CD4-positive, alpha-beta T cell treated with Interleukin-4 for 1 hour (primary cell): ENCODE measurements at places on chromosomes 2 and 18.
A peak's percentile ranks its signal among the peaks of the same experiment; 100 is the strongest.

DNA sequence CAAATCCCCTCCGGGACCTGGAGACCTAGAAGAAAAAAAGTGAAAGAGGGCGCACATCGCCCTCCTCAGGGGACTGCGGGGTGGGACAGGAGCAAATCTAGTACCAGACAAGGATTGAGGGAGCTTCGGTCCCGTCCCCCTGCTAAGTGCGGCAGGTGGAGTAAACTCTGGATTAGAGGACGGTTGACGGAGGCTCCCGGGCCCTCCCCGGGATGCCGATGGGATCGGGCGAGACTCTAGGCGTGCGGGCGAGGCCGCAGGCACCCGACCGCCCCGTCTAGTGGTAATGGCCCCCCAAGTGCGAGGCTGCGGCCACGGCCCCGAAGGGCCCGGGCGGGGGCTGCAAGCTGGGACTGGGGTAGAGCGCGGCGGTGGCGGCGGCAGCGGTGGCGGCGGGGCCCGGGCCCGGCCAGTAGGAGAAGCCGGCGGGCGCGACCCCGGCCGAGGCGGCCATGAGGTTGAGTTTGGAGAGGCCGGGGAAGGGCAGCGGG, 3.5 kb downstream of the FEV start:
- DNase-seq = no peak

DNA sequence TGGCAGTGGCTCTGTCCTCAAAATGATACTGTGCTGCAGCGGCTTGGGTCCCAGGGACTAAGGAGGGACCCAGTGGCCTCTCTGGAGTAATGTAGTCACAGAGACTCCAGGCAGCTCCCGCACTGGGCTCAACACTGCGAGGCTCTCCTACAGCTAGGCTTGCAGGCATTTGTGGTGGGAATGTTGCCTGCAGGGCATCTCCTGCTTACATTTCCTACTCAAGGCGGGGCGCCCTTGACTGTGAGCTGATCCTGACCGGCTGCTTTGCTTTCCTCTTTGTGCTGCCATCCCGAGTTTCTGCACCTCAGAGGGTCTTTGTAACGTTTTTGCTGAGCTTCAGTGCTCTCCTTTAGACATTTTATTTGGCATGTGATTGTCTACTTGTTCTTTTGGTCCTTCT, 177.4 kb upstream of the FN1 start:
- no peak for DNase-seq

DNA sequence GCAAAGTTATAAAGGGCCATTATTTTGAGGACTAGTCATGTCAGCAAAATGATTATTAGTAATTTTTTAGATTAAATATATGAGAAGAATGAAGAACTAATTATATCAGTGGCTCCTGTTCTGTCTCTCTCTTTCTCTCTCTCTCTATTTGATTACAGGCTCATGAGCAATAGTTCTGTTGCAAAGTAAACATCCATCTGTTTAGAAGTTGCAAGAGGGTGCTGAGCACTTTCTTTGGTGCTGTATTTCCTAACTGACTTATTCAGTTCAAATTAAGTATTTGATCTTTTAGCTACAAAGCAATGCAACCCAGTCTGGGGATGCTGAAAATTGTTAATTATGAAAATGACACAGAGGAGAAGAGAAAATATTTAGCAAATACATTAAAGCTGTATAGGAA, 408.1 kb upstream of the UBE2E3 start:
- no peak for DNase-seq

DNA sequence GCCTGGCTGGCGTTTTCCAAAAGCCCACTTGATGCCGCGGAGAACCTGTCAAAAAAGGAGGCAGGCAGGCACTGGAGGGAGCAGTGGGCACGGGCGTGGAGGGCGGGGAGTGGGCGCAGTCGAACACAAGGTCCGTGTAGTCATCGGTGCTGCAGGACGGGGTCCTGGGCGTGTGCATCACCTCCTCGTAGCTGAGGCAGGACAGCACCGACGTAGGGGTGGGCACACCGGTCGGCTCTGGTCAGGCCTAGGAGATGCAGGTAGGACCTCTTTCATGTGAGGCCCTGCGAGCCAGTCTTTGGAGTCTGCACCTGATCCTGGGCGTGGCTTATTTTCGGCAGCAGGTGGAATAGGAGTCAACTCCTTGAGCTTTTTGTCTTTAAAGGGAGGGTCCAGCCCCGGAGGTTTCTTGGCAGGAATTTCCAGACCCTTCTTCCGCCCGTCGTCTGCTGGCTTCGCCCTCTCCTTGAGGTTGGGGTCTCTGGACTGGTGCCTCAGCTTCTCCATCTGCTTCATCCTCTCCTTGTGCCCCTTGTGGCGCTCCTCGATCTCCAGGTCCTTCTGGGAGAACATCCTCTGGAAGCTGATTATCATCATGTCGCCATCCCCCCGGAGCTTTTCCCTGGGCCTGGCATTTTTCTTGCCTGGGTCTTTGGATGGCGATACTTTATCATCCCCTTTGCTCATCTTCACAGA, 892.5 kb upstream of the LRRTM1 start:
- no peak for DNase-seq

DNA sequence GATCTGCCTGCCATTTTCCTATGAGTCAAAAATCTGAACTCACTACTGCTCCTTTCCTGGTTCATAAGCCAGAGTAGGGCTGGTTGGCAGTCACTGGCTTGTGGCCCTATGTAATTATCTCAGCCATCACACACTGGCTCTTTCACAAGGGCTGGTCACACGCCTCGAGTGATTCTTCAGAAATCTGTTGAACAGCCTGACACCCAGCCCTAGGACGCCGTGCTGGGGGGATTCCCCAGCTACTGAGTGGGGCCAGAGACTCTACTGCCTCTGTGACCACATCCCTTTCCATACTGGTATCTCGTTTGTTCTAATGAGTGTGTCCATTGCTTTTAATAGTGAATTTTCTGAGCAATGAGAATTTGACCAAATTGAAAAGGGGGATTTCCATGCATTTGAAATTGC, 45.8 kb upstream of the RBM44 start:
- peak; percentile 62 for DNase-seq

GRCh38 chr2:241859017-241859435, 332 bp upstream of the PDCD1 start:
- no peak for DNase-seq

- no peak for DNase-seq
Observed at GRCh38 chr2:173053043-173053699, 22.5 kb upstream of the MAP3K20 start.

- no peak for DNase-seq
Observed at GRCh38 chr2:32278478-32278853, 762 bp downstream of the YIPF4 start.

- no peak for DNase-seq
Observed at GRCh38 chr18:48548921-48549320, 10.1 kb downstream of the CTIF start.

DNA sequence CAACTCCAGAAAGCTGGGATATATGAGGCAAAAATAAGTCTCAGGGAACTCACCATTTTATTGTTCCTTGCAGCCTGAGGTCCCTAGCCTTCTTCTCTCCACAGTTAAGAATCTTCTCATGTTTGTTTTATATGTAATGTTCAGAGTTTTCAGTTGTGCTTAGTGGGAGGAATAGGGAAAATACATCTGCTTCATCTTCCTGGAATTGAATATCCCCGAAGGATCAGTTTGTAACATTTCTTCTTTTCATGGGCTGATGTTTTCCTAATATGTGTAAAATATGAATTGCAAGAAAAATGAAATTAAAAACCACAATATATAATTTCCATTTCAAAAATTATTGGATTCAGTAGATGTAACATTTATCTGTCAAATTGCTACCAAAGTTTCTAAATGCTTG, 8.0 kb downstream of the GALNT1 start:
- DNase-seq = no peak

DNA sequence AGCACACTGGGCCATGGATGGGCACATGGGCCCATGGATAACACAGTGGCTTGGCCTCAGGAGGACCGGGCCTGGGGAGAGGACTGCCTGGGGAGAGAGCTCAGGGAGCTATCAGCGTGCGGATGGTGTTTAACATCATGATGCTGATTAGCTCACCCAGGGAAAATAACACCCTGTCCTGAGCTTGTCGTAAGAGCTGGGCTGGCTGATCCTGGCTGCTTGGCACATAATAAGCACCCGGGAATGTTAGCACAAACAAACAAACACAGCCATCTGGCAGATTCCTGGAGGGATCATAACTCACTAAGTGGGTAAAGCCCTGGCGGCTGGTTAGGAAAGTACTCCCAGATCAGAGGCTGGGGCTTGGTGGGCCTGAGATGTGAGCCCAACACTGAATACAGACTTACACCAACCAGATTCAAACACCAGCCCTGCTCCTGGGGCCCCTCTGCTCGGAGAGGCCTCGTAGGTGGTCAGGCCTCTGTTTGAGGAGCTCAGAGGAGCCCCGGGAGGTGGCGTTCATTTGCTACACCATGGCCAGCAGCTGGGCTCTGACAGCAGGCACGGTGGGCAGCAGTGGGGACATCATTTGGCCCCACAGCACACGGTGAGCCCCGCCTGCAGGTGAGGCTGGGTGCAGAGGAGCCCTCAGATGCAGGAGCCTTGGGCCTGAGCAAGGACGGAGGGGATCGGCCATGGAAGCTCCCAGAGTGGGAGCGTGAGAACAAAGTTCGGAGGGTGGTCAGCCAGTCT, 193.4 kb upstream of the HDAC4 start:
- no peak for DNase-seq

DNA sequence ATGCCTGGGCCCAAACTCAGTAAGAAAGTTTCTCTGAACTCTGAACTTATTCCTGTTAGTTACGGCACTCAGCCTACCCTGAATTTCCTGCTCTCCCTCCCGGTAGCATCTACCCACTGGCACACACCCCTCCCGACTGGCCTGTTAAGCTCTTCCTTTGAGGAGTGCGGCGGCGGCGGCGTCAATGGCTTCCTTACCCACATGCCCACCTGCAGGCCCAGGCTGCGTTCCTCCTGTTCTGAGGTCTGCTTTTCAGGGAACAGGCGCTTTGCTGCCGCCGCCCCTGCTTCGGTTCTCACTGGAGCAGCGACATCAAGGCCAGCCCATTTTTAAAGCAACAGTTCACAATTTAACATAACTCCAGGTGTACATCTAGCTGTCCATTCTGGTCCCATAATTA, 432.4 kb downstream of the DCDC2C start:
- DNase-seq = no peak

DNA sequence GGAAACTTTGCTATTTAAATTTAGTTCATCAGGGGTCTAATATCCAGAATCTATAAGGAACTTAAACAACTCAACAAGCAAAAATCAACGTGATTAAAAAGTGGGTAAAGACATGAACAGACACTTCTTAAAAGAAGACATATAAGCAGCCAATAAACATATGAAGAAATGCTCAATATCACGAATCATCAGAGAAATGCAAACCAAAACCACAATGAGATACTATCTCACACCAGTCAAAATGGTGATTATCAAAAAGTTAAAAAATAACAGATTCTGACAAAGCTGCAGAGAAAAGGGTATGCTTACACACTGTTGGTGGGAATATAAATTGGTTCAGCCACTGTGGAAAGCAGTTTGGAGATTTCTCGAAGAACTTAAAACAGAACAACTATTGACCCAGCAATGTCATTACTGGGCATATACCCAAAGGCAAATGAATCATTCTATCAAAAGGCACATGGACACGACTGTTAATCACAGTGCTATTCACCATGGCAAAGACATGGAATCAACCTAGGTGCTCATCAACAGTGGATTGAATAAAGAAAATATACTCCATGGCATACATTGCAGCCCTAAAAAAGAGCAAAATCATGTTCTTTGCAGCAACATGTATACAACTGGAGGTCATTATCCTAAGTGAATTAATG, 189.9 kb downstream of the SLC4A10 start:
- DNase-seq = no peak

GRCh38 chr2:44680424-44680971, 261.0 kb upstream of the SIX3 start:
- DNase-seq = no peak

DNA sequence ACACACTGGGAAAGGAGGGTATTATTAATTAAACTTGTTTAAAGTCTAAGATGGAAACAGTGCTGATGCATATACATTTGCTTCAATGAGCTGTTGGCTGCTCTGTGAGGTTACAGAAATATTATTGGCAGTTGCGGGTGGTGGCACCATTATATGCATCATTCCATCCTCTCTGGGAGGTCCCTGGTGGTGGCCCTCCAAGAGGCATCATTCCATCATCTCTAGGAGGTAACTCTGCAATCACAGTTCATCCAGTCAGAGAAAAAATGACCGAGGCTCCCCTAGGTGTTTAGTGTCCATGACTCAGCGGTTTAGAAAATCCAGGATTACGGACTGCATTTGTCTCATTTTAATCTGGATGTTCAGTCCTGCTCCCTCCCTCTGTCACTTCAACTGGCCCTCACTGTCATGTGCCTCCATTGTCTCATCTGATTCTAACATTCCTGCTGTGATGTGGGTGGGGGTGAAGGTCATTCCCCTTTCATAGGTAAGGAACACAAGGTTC, 15.4 kb downstream of the AFF3 start:
- no peak for DNase-seq

- DNase-seq = no peak
Observed at GRCh38 chr2:48424866-48425265, 105.1 kb upstream of the STON1 start.

DNA sequence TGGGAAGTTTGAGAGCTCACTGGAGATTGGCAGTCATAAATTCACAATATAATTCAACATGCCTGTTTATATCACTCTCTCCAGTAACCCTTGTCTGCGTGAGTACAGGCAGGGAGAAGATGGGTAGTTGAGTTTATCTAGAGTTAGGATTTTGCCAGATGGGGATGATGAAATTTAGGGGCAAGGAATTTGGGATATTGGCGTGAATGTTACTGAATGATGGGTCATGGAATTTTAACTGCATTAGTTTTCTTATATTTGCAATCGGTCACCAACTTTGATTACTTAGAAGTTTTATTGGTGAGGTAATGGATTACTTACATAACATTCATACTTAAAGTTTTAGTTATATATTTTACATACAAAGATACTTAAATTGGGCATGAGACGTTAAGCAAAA, 35.1 kb downstream of the SANBR start:
- DNase-seq = no peak

GRCh38 chr2:145413261-145414030, 893.5 kb upstream of the ZEB2 start:
- no peak for DNase-seq

GRCh38 chr2:231276987-231277386, 78.6 kb downstream of the ARMC9 start:
- DNase-seq = no peak

DNA sequence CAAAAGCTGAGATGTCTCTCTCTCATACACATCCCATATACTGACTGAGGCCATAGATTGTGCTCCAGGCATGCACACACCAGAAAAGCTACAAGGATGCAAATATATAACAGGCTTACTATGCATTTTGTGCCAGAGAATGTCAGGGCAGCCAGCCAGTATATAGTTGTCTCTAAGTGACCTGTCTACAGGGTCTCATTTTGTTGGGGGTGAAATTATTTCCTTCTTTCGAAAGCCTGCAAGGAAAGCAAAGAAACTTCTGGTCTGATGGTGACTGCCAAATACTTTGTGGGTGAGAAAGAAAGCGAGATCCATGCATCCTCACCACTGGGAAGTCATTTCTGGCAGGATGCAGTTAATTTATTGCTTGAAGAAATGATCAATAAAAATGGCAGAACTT, 70.2 kb downstream of the CDCA7 start:
- DNase-seq = no peak

GRCh38 chr2:31401580-31401979, 13.0 kb downstream of the XDH start:
- no peak for DNase-seq

- DNase-seq = no peak
Observed at GRCh38 chr2:52342458-52342857, 1310.5 kb upstream of the NRXN1 start.

- no peak for DNase-seq
Observed at GRCh38 chr18:46416706-46417638, 240.0 kb downstream of the LOXHD1 start.

- no peak for DNase-seq
Observed at GRCh38 chr18:5107988-5108387, 89.1 kb downstream of the AKAIN1 start.

GRCh38 chr2:120204417-120204816, 18.8 kb downstream of the TMEM185B start:
- DNase-seq = no peak
